ENCODE measurements at places on chromosomes 3 and 15.

GRCh38 chr3:190180268-190180667, 59.6 kb upstream of the P3H2 start:
- DNase-seq = no peak

- DNase-seq = no peak
Measured at GRCh38 chr15:71530116-71530515, 280.2 kb upstream of the NR2E3 start.

GRCh38 chr15:77186594-77187011, 115.7 kb upstream of the TSPAN3 start:
- DNase-seq = no peak

- DNase-seq = no peak
Measured at GRCh38 chr3:11566478-11566877, 77.2 kb downstream of the VGLL4 start.

GRCh38 chr3:160106905-160107861, 118.0 kb upstream of the C3orf80 start:
- no peak for DNase-seq

- DNase-seq = no peak
Measured at GRCh38 chr3:74537164-74537563, 77.3 kb downstream of the CNTN3 start.

DNA sequence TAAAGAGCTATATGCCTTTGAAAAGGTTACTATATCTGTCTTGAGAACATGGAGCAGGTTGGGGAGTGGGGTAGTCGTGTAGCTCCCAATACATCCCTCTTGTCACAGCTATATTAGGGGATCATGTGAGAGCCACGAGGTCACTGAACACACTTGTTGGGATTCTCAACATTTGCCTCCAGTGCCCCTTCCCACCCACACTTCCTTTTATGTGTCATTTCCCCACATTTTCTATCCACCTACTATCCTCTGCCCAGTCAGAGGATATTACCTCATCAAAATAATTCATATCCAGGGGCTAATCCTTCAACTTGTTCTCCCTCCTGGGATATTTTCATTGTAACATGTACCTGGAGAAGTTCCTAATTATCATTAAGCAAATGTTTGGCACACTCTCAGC, 85.0 kb downstream of the CYP19A1 start:
- DNase-seq = no peak

DNA sequence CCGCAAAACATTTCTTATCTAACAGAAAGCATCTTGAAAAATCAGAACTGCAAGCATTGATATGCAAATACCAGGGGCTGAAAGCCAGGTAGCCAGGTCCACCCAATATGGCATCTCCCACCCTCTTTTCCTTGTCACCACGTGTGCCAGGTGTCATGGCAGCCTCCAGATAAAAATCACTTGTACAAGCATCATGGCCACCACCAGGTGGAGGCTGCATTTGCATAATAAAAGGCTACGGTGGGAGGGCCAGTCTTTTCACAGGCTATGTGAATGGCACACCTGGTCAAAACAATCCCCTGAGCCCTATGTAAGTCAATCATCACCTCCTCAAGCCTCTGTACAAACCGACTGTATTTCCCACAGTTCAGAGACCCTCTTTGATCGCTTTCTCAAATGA, 1233.1 kb upstream of the ALCAM start:
- no peak for DNase-seq

GRCh38 chr3:14507305-14507741, 32.8 kb downstream of the GRIP2 start:
- no peak for DNase-seq

- DNase-seq = no peak
Measured at GRCh38 chr3:61985020-61985419, 388.3 kb downstream of the FEZF2 start.

DNA sequence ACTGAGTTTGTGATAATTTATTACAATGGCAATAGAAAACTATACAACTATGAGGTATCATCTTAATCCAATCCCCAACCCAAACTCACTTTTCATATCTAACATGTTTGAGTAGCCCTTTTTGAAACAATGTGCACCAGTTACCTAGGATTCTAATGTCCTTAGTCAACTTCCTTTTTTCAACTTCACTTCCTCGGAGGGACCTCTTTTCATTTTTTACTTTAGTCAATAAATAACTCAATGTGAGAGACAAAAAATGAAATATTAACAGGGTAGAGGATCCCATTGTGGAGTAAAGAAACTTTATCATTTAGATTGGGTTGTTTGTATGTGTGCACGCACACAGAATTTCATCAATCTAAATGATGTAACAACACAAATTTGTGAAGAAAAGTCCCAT, 193.6 kb upstream of the LRRC3B start:
- DNase-seq = no peak

DNA sequence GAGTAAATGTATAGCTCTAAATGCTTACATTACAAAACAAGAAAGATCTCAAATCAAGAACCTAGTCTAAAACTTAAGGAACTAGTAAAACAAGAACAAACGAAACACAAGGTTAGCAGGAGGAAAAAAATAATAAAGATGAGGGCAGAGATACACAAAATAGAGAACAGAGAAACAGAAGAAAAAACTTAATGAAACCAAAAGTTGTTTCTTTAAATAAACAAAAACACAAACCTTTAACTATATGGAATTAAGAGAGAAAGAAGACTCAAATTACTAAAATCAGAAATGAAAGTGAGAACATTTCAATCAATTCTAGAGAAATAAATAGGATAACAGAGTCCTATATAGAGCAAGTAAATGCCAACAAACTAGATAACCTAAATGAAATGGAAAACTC, 59.6 kb downstream of the DLG1 start:
- no peak for DNase-seq

GRCh38 chr3:32434206-32434605, 42.6 kb downstream of the CMTM7 start:
- no peak for DNase-seq

DNA sequence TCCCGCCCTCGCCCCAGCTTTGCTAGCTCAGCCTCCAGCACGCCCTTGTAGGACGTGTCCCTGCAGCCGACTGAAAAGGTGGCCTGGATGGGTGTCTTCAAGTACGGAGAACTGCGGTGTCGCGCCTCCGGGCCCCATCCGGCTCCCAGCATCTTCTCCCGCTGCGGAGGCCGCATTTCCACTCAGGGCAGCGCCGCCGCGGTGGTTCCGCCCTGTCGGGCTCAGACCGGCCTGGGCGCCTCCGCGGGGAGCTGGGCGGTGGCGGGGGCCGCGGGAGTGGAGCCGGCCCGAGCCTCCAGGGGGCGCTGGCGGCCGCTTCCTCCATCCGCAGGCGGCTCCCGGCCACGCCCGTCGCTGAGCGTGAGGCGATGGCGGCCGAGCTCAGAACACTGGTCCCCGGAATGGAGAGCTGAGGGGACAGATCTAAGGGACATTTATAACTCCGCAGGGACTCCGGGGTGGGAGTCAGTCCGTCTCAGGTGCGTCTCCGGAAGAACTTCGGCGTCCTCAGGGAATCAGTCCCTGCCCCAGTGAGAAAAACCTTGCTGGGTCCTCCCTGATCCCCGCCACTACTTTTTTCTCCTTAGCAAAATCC, 13.6 kb upstream of the SMCO1 start:
- DNase-seq = peak; percentile 77
